ENCODE measurements at places on chromosomes 12 and 14.

- DNase-seq = no peak
Measured at GRCh38 chr12:124713041-124713435, 145.6 kb upstream of the NCOR2 start.

- DNase-seq = no peak
Measured at GRCh38 chr14:50099335-50099734, 17.0 kb downstream of the VCPKMT start.

- no peak for DNase-seq
Measured at GRCh38 chr12:754851-755562, 2.6 kb downstream of the WNK1 start.

GRCh38 chr12:49875115-49875720, 28.5 kb downstream of the FAIM2 start:
- DNase-seq = no peak

DNA sequence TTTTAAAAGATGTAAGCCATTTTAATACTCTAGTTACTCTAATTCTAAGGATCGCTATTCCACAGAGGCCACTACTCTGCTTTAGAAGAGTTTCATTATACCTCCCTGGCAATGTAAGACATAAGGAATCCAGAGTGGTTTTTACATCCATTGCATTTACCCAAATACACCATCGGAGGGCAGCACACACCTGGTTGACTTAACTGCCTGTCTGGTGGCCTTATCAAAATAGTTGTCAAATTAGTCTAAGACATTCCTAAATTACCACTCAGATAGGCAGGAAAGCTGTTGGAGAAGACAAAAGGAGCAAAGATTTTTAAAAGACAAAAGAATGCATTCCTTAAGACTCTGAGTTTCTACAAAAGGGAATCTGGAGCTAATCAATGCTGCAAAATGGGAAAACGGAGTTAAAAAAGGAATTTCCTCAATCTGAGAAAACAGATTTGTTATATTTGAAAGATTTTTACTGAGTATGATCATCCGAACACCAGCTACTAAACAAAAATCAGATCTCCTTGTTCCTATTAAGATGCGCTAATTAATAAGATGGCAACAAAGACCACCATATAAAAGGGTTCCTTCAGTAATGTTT, 33.8 kb upstream of the FGD4 start:
- DNase-seq = peak; percentile 33

DNA sequence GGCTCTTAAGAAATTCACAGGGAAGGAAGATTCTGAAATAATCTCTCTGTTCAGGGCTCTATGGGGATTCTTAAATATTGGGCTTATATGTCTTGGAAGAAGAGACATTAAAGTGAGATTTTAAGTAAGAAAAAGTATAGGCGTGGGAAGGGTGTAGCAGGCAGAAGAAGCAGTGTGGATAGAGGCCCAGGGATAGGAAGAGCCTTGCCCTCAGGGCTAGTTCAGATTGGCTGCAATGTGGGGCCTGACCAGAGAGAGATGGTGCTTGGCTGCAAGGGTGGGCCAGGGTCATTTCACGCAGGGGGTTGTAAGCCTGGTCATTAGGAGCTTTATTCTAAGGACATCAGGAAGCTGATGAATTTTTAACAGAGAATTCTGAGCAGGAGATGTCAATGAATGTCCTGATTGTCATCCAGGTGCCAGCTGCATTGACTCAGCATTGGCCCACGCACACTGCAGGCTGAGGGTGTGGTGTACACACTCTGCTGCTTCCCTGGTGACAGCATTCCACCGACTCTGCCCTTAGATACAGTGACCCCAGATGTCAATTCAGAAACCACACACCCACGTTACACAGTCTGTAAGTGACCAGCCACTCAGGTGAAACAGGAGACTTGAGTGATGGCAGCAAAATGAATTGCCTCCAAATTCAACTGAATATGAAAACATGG, 582.5 kb downstream of the NRXN3 start:
- no peak for DNase-seq

GRCh38 chr12:51683763-51684357, 92.8 kb downstream of the SCN8A start:
- no peak for DNase-seq

DNA sequence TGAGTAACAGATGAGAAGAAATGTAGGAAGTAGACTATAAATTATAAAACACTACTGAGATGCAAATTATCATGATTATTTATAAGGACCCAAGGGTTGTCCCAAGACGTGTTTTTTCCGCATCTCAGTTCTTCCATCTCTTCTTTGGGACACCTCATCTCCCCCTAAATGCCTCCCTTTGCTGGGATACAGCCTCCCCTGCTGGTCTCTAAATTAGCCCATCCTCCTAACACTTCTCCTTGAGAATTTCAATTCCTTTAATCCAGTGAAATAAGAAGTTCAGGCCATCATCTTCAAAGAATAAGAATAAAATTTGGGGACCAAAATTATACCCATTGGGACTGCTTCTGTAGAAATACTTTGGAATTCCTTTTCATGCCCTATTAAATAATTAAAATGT, 667.0 kb downstream of the BCL11B start:
- DNase-seq = no peak

GRCh38 chr12:132154341-132154761, 10.1 kb downstream of the NOC4L start:
- DNase-seq = no peak

GRCh38 chr12:124684496-124684895, 117.1 kb upstream of the NCOR2 start:
- no peak for DNase-seq

DNA sequence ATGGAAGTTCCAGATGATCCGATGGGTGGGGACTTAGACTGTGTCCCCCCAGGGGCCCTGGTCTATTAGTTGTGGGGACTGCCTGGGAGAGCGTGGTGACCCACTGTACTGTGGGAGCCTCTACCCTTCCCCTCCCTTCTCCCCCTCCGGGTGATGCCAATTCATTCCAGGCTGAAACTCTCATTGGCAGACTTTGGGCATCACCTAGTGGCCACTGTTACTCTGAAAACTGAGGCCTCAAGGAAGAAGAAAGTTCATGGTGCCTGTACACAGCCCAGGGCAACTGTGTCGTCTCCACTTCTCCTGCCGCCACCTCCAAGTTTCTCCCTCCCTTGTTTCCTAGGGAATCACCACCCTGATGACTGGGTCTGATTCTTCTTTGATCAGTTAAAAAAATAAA, 173.6 kb upstream of the ALG10B start:
- DNase-seq = no peak

DNA sequence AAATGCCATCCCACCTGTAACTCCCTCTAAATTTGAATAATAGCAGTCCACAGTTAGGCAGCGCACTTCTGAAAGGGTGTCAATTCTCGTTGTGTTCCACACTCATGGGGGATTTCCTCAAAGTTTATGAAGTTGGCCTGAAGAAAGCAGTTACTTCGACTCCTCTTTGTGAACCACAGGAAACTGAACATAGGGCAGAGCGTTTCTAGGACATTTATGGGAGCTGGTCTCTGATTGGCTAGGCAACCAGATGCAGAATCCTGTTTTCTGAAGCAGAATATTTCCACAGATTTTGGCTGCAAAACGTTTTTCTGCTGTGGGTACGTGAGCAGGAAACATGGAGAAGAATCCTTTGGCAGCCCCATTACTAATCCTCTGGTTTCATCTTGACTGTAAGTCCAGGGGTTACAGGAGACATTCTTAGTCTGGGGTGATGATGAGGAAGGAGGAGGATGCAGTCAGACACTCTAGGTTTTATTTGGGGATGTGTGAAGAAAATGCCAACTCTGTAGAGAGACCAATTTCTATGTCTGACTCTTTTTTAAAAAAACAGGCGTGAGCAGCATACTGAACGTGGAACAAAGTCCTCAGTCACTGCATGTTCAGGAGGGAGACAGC, 431.5 kb upstream of the OR4E1 start:
- DNase-seq = no peak

DNA sequence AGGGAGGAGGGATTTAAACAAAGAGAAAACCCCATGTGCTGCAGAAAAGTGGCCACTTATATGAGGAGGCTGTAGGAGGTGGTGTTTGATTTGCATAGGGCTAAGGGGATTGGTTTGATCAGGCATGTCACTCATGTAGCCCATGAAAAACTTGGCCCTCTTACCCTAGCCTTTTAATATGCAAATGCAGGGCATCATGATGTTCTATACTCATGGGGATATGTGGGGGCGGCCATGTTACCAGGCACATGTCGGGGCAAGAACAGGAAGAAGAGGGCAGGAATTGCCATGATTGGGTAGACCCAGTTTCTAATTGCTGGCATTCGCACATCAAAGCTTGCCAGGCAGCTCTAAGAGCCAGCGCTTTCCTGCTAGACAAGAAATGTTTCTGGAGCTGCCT, 28.8 kb downstream of the KLRK1 start:
- no peak for DNase-seq

- DNase-seq = no peak
Measured at GRCh38 chr12:65074932-65075331, 46.2 kb downstream of the WIF1 start.

DNA sequence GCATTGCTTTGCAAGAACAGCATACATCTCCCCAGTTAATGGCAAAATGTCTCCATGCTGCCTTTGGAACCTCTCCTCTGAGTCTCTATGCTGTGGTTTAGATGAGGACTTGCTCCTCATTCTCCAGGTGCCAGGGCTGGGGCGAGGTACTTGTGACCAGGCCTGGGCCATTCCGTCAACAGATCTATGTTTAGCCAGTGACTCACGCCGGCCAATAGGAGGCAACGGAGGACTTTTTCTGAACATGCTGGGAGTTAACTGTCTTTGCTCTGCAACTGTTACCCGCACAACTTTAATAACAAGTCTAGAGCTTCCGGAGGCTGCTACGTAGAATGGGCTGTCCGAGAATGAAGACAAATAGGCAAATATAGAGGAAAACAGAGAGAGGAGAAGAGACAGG, 214.2 kb downstream of the GLT1D1 start:
- no peak for DNase-seq
